ENCODE measurements at places on chromosomes 1 and 21.

GRCh38 chr1:50995651-50996050, 25.6 kb downstream of the CDKN2C start:
- DNase-seq: no peak

- DNase-seq: no peak
These were observed 13.8 kb downstream of the TMCC2 start for GRCh38 chr1:205241366-205242030.

- peak; percentile 87 for DNase-seq
These were observed at the start of gene SDHC for GRCh38 chr1:161314201-161314981. Gene SDHC, plus strand, starts transcription at chr1:161314381. Its CDS starts 25 bp downstream, at chr1:161314406.

- DNase-seq: no peak
These were observed 19.9 kb upstream of the EVI5 start for GRCh38 chr1:92804721-92805201.

Measured in stimulated activated CD4-positive, alpha-beta T cell treated with anti-CD3 and anti-CD28 coated beads, Interleukin-2, amount 100 ng/mL, for 24 hours (primary cell).